ENCODE measurements at places on chromosomes 4 and X.

DNA sequence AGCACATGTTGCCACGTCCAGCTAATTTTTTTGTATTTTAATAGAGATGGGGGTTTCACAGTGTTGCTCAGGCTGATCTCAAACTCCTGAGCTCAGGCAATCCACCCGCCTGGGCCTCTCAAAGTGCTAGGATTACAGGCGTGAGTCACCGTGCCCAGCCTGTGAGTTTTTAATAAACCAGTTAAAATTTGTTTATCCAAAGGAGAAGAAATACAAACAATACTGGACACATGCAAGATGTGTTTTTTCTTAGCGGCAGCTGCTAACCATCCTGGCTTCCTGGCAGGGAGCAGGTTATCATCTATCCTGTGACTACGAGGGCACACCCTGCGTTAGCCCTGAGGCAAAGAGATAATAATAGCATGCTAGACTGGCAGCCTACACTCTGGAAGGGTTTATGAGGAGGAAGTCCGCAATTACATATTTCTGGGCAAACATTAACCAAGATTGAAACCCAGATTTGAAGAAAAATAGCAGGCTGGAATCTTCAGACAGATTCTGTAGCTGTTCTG, 191.4 kb downstream of the SPRY1 start:
- no peaks in the 10 kb centered on the region for H3K4me1 ChIP-seq
- no peak overlapping the region for H3K27ac ChIP-seq
- no peak for DNase-seq

GRCh38 chr4:137124278-137124932, 407.9 kb downstream of the PCDH18 start:
- no peaks in the 10 kb centered on the region for H3K27me3 ChIP-seq
- H3K27ac ChIP-seq = no peak overlapping the region
- no peak overlapping the region for H3K4me3 ChIP-seq
- no peak for DNase-seq
- H3K4me1 ChIP-seq = no peaks in the 10 kb centered on the region

- H3K27ac ChIP-seq = peak overlapping the region; percentile 32
- H3K27me3 ChIP-seq = peaks cover 66% of the 10 kb centered on the region
- H3K4me1 ChIP-seq = peaks cover 3% of the 10 kb centered on the region
- H3K4me3 ChIP-seq = no peak overlapping the region
These were observed 3.3 kb upstream of the PDGFRA start for GRCh38 chr4:54225598-54226403.

- peaks cover 13% of the 10 kb centered on the region for H3K4me1 ChIP-seq
- peak overlapping the region; percentile 85 for H3K4me3 ChIP-seq
- H3K27me3 ChIP-seq = no peaks in the 10 kb centered on the region
- no peak for DNase-seq
These were observed 10.3 kb downstream of the ATP5ME start for GRCh38 chr4:663438-664428.

- no peak for DNase-seq
- H3K27me3 ChIP-seq = no peaks in the 10 kb centered on the region
- H3K4me3 ChIP-seq = no peak overlapping the region
- H3K4me1 ChIP-seq = no peaks in the 10 kb centered on the region
- H3K36me3 ChIP-seq = no peaks in the 10 kb centered on the region
These were observed 14.5 kb upstream of the DKK2 start for GRCh38 chr4:107050525-107051135.
